ENCODE measurements at places on chromosomes 1 and 21.

GRCh38 chr1:54152696-54153095 lies at the start of gene CDCP2:
CDCP2 (minus strand) TSS chr1:54153000; CDS start chr1:54152922, 78 bp downstream.
- no peak for DNase-seq

DNA sequence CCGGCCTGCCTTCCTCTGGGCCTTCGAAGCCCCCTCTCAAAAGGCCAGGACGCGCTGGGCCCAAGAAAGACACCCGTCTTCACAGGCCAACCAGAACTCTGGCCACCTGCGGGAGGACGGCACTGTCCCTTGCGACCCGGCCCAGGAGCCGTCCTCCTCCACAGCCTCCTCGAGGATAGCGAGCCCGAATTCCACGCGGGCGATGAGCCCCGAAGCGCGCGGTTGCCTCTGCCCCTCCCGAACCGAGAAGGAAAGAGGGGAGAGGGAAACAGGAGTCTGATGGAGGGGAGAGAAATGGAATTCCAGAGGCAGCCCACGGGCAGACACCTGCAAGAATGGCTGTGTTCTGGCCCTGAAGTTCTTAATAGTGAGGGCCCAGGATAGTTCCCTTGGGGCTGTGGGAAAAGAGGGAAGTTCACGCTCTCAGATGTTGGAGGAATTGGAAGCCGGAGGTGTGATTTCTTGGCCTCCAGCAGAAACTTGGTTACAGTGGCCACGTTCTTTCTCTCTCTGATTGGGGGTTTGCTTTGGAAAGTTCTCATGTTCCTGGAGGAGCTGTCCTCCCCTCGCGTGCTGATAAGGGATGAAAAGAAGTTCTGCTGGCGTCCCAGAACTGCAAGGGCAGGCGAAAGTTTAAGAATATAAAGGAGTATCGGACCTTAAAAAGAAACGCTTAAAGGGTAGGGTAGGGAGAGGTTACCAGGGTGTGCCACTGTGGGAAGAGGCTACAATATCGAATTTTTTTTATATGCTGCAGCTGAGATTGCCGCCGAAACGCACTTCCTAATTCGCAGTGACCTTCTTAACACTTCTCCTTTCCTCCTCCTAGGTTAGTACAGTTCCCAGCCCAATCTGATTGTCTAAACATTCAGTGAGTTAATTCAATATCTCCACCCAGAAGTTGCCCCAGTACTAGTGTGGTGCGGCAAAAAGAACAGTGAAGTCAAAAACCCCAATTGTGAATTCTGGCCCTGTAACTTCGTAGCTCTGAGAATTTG lies 5.8 kb upstream of the SLC44A5 start:
- peak; percentile 9 for DNase-seq

GRCh38 chr1:205060746-205061145 lies 17.7 kb downstream of the CNTN2 start:
- DNase-seq: no peak

- no peak for DNase-seq
Observed at GRCh38 chr1:159339536-159339935, 37.4 kb downstream of the FCER1A start.

GRCh38 chr1:152029144-152029928 lies 7.5 kb downstream of the S100A11 start:
- no peak for DNase-seq

DNA sequence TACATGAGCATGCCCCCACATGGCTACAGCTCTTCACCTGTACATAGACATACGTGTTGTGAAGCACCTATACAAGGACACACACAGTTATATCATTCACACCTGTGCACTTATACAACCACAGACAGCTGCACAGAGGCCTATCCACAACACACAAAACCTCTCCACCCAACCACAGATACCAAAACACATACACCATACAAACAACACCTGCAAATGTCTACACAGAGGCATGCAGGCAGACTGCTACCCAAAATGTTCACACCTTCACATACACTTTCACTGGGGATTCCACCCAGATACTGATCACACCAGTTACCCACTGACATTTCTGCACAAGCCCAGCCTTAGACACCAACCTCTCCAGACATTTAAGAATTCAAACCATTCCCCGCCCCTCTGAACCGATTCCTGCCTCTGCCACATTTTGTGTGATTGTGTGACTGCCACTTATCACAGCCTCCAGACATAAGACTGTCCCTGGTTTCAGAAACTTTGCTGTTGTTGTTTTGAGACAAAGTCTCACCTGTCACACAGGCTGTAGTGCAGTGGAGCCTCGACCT lies 2.0 kb downstream of the C1orf232 start:
- DNase-seq: no peak

DNA sequence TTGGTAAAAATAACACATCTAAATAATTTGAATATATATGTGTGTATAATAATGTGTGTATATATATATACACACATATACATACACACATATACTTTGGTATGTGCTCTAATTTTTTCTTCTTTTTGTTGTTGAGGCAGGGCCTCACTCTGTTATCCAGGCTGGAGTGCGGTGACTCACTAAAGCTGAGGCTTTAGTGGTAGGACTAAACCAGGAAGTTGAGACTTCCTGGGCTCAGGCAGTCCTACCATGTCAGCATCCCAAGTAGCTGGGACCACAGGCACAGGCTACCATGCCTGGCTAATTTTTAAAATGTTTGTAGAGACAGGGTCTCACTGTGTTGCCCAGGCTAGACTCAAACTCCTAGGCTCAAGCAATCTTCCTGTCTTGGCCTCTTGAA lies 46.7 kb upstream of the CXADR start:
- peak; percentile 18 for DNase-seq

DNA sequence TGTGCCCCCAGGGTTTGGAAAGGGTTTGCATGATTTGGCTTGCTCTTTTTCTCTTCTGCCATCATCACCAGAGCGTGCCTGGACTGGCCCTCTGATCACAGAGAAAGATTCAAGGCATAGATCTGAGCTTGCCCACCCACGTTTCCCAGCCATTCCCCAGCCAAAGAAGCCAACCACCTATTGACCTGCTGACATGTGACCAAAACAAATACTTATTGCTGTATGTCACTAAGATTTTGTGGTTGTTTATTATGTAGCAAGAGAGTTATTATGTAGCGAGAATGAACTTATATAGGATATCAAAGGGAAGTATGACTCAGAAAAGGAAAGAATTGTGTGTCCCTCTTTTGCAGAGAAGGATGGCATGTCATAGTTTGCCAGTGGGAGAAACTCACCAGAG lies 59.9 kb downstream of the UBE2U start:
- DNase-seq: no peak

GRCh38 chr1:233668725-233669294 lies 54.9 kb downstream of the KCNK1 start:
- DNase-seq: no peak

GRCh38 chr1:169348383-169349036 lies 19.1 kb downstream of the NME7 start:
- peak; percentile 76 for DNase-seq
